ENCODE measurements at places on chromosomes 5 and 9.

GRCh38 chr5:73895471-73895870 lies 269.5 kb downstream of the ARHGEF28 start:
- DNase-seq = no peak

GRCh38 chr9:129939431-129939830 lies 103.6 kb downstream of the FNBP1 start:
- DNase-seq = no peak

GRCh38 chr5:10567121-10567591 lies 3.3 kb downstream of the ANKRD33B start:
- no peak for DNase-seq

DNA sequence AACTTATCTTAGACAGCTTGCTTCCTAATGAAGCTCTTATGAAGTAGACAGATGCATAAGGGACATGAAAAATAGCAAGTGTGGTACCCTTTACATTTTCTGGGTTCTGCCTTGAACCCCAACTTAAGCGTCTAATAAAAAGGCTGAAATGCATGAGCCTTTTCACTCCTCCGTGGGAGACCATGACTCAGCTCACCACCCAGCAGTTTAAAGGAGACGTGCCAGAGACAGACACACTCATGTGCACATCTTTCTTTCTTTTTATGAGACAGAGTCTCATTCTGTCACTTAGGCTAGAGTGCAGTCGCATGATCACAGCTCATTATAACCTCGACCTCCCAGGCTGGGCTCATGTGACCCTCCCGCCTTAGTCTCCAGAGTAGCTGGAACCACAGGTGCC lies 22.3 kb downstream of the CTXN3 start:
- no peak for DNase-seq

- no peak for DNase-seq
These were observed 34.0 kb upstream of the CLINT1 start for GRCh38 chr5:157892974-157893373.

- no peak for DNase-seq
These were observed 25.6 kb downstream of the MED27 start for GRCh38 chr9:132054024-132054423.

DNA sequence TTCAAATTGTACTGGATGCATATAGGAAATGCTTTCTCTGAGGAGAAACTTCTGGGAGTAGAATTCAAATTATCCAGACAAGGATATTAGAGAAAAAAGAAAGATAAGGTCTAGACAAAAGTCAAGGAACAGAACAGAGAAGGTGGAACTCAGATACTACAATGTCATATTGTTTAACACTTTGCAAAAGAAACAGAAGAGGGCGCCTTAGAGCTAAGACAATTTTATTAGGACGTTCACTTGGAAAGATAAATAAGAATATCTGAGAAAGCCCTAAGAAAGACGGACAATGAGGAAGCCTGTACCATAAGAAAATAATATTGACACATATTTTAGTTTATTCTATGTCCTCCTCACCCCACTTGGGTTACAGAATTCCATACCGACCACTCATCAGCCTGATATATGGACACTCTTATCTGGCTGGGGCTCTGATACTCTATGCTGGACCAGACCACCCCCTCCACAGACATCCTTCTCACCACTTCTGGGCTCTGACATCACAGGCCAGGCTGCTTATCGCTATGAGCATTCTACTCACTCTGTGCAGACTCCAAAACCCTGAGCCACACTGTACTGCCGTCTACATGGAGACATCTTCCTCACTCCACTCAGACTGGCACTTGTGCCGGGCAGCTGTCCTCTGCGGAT lies 9.1 kb upstream of the AK3 start:
- DNase-seq = no peak

GRCh38 chr9:90078988-90079421 lies 474.2 kb downstream of the GADD45G start:
- DNase-seq = no peak

DNA sequence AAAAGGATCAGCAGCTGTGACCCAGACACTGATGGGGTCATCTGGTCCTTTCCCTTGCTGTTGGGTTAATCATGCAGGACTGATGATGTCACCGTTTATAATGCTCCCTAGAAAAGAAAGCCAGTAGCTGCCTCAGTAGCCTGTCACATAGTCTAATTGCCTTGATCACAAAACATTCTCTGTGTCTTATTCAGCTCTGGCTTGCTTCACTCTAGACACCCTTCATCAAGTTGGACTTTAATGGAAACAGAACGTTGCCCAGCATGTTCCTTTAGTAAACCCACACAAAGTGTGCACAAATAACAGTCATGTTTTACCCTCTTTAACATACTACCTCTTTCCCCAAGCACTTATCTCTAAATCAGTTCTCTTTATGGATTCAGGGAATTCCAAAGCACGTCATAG lies 170.8 kb downstream of the SGCD start:
- no peak for DNase-seq

DNA sequence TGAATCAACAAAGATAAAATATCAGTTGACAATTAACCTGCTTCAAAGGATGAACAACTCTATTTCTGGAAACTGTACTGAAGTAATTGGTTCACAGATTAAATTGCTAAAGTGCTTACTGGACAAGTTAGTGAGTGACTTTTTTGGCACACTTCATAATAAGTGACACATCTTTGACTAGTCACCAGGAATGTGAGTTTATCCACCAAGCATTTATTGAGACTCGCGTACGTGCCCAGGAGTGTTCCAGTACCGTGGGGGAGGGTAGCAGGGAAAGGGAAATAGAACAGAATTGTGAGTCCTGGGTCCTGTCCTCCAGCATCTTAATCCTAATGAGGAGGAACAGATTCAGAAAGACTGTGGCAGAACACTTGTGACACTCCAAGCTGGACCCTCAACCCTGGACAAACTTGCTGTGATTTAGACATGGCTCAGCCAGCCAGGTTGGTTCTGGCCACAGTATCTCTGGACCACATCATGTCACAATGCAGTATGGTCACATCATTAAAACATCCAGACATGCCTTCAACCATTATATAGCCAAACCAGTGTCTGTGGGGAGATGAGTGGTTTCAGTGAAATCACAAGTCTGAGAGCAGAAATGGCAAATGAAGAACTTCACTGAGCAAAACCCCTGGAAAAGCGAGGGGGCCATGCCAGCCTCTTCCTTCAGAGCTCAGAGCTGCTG lies 623.1 kb downstream of the BNC2 start:
- DNase-seq = no peak

DNA sequence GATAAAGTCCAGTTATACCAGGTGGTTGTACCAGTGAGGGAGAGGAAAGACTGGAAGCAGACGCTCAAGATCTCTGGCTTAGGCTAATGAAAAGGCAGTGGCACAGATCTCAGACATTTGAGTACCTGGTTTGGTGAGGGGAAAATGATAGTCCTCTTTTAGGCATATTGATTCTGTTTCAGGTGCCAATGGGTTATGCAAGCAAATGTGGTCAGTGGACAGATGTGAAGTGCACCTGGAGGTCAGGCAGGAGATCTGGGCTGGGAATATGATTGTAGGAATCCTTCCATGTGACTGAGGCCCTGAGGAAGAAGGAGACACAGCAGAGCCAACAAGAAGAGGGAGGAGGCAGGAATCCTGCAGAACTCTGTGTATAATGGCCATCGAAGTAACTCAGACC lies 63.7 kb upstream of the SMARCA2 start:
- no peak for DNase-seq

DNA sequence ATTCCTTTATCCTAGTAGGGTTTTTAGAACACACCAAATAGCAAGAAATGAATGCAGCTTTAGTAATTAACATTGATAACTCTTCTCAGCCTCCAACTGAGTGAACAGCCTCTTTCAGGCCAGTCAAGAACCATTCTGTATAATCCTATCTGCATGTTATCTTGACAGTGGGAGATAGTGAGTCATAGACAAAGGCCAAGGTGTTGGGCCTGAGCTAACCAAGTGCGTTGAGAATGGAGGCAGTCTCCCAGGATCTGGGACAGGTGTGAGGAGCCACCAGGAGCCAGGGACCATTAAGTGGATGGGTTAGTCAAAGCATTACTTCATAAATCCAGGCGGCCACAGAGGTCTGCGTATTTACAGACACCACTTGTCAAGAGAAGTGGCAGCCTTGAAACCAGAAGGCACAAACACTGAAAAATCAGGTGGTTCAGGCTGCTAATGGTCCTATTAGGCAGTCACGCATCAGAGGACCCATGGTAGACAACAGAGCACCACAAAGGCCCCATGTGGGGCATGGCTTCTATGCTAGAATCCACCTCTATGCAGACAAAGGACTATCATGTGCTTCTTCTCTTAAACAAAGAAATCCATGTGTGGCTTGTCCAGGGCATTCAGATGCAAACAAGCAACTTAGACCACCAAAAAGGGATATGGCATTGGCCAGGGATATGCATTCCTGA lies 409.7 kb upstream of the PIK3R1 start:
- DNase-seq = no peak

- no peak for DNase-seq
These were observed 47.2 kb downstream of the CAMK2A start for GRCh38 chr5:150242251-150242894.

DNA sequence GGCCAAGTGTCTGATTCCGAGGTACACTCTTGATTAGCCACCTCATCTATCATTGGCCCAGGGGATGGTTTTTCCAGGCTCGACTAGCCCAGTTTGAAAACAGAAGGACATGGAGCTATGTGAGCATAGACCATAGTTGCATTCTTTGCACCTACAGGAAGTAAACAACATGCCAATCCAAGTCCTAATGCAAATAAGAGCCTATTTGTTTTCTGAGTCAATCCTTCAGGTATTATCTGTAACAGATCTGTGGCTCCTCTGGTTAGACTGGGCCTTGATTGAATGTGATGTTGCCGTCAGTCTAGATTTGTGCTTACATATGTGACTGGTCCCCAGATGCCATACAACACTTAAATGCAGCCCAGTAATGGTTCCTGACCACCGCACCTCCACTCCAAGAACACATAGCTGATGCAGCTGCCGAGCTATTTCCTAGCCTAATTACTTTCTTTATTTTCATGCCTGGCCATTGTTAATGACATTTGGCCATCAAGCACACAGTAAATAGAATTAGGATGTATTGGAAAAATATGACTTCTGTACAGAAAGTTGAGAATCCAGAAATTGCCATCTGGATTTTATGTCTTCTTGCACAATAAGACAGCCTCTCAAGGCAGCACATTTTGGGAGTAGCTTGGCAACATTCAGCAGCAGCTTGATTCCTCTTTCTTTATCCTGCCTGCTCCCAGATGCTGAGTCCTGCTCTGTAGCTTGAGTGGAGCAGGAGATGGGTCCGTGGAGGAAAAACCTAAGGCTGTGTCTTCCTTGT lies 29.5 kb upstream of the ARHGAP26 start:
- no peak for DNase-seq

- DNase-seq = no peak
These were observed 18.9 kb downstream of the ABO start for GRCh38 chr9:133256136-133256461.

DNA sequence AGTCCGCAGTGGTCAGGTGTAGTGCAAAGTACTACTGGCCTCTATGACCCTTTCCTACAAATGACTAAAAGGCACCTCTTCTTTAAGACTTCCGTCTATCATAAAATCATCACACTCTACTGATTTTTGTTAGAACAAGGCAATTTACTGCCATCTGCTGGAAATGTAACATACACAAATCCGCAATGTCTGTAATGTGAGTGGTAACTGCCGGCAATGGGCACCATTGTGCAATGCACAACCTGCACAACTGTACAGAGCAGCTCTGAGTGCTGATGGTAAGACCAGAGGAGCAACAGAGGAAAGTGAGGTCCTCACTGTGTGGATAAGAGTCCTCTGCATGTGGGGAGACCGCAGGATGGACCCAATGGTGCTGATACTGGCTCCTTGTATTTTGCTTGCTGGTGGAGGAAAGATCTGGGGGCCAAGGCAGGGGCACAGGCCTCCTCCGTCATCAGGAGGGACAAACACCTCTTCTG lies 103.7 kb downstream of the ATPSCKMT start:
- no peak for DNase-seq

DNA sequence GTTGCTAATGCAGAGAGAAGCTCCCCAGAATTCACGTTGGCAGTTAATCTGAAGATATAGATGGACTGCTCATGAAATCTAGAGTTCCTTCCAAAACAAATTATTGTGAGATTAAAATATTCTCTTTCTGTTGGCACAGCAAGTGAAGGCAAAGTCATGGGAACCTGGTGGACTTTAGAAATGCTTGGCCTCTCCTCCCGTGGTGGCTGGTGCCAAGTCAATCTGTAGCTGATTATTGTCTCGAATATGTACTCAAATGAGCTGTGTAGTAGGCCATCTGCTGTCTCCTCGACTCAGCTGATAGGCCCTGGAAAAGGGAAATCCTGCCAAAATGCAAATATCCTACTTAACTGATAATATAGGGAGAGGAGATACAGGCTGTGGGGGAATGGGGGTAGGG lies 69.3 kb downstream of the DAPK1 start:
- no peak for DNase-seq

DNA sequence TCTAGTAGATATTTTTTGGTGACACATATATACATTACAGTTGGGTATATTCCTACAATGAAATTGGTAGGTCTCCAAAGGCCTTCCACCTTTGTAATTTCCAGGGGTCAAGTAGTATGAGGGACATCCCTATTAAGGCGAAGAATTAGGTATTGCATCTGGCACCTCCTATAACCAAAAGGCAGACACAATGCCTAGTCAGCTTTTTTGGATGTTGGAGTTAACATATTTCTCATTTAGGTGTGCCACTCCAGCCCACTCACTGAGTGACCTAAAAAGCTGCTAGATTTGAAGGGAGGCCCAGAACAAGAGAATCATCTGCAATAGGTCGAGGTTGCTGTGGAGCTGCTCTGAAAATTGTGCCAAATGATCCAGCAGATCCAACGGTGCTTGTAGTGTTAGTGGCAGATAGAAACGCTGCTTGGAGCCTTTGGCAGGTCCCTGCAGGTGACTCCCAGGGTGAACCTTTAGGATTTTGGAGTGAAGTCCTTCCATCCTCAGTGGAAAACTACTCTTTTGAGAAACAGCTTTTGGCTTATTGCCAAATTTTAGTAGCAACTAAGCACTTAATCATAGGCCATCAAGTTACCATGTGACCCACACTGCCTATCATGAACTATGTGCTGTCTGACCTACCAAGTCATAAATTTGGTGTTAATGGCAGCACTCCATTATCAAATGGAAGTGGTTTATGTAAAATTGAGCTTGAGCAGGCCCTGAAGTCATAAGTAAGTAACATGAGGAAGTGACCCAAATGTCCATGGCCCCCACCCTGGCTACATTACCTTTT lies 15.7 kb upstream of the FNIP1 start:
- DNase-seq = no peak

DNA sequence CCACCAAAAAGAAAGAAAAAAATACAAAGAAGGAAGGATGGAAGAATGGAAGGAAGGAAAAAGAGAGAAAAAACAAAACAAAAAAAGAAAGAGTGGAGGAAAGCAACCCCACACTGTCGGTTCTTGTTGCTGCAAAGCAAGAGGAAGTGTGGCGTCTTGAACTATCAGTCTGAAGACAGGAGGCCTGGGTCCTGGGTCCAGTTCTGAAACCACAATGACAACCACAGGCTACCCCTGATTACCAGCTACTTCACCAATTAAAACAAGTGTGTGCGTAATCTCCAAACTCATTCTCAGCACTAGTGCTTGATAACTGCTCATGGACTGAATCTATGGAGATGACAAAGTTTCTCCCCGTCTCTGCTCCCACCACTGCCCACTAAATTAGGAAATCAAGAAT lies 93.7 kb downstream of the RASEF start:
- no peak for DNase-seq
